Astrocyte of the cerebellum (primary cell): ENCODE measurements at places on chromosomes 1 and 21.
A peak's percentile ranks its signal among the peaks of the same experiment; 100 is the strongest.

- DNase-seq = no peak
Observed at GRCh38 chr1:38125837-38126520, 79.4 kb upstream of the POU3F1 start.

GRCh38 chr1:23393706-23394105 lies 24.1 kb upstream of the ZNF436 start:
- DNase-seq = no peak

GRCh38 chr1:59506952-59507351 lies 210.1 kb downstream of the FGGY start:
- no peak for DNase-seq

GRCh38 chr1:20100632-20101355 lies 18.5 kb downstream of the PLA2G2D start:
- peak; percentile 37 for DNase-seq

DNA sequence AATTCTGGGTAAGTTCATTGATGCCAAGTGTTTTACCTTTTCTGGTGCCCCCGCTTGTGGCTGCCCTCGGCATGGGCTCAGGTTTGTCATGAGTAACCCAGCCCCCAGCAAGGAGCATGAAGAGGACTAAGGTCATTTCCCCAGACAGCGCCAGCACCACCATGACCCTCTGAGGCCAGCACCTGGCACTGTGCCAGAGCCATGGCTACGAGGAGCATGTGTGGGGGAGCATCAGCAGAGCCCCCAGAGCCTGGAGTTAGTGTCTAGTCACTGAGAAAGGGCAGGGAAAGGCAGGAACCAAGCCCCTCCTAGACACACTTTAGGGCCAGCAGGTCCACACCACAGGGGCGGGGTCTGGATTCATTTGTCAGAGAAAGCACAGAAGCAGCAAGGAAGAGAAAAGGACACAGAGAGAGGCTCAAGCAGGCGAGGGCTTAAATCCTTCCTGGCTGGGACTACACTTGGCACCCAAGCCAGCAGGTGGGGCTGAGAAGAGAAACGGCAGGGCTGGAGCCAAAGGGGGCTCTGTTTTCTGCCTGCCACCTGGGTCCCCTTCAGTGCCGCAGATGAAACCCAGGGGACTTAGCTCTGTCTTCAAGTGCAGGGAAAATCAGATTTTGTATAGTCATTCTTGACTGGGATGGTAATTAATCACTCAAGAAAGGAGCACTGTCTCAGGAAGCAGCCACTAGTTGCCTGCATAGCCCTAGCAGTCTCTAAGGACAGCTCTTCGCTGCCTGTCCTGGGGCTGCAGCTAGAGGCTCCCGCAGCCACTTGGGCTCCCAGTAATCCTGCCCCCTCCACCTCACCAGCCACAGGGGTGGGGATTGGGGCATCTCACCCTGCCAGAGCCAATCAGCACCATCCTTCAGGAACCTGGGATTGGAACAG lies 79.6 kb upstream of the ZC3H12A start:
- DNase-seq = no peak
